ENCODE measurements at places on chromosomes 1 and 21. TPM values are rescaled to one million over a fixed set of nuclear protein-coding genes. Genes with fewer than 3 reads are reported as not detected.

Gene SSX2IP
- total RNA-seq = 7.5 TPM

DNA sequence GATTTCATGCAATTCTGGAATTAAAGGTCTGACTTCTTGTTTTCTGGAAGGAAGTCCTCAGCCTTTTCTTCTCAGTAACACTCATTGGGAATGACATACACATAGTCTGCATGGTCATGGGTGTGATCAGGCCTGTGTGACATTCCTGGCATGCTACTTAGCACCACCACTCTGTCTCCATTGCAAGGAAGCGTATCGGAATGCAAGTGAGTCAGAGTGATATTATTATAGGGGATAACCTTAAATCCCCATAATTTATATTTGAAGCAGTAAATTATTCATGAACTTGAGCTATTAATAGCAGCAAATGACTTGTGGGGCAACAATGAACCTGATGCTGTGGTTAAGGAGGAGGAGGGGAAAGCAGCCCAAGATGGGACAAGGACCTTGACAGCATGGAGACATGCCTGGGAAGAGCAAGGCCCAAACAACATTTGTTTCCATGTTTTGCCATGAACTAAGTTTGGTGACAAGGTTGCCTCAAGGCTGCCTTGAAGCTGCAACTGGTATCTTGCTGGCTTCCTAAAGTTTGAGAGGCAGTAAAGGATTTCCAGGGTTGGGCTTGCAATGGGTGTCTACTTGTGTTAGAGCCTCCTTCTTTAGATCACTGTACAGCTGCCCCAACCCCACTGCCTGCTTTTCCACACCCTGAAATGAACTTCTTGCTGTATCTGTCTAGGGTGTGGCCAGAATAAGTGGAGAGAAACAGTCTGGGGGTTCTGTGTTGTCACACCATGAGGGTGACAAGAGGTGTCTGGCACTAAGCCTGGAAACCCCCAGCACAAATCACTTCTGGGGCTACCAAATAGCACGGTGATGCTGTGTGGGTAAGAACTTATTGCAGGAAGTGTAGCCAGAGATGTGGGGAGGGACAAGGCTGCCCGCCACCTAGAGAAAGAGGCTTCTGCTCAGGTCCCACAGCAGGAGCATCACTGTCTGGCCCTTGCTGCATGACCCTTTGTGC, 4.6 kb downstream of the MAB21L3 start:
- DNase-seq = no peak

DNA sequence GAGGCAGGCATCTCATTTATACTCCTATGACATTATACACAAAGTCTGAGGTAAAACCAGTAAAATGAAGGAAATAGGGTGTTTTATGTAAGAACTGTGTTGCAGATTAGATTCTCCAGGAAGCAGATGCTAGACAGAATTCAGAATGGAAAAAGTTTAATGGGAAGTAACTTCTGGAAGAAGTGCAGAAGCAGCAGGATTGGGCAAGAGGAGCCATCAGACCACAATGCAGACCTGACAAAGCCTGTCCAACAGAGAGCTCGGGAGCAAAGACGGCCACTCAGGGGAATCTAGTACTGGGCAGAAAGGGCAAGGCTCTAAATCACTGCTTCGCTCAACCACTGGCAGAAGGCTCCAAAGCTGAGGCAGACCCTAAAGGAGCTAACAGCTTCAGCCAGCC, 33.7 kb downstream of the FBXO42 start:
- no peak for DNase-seq

DNA sequence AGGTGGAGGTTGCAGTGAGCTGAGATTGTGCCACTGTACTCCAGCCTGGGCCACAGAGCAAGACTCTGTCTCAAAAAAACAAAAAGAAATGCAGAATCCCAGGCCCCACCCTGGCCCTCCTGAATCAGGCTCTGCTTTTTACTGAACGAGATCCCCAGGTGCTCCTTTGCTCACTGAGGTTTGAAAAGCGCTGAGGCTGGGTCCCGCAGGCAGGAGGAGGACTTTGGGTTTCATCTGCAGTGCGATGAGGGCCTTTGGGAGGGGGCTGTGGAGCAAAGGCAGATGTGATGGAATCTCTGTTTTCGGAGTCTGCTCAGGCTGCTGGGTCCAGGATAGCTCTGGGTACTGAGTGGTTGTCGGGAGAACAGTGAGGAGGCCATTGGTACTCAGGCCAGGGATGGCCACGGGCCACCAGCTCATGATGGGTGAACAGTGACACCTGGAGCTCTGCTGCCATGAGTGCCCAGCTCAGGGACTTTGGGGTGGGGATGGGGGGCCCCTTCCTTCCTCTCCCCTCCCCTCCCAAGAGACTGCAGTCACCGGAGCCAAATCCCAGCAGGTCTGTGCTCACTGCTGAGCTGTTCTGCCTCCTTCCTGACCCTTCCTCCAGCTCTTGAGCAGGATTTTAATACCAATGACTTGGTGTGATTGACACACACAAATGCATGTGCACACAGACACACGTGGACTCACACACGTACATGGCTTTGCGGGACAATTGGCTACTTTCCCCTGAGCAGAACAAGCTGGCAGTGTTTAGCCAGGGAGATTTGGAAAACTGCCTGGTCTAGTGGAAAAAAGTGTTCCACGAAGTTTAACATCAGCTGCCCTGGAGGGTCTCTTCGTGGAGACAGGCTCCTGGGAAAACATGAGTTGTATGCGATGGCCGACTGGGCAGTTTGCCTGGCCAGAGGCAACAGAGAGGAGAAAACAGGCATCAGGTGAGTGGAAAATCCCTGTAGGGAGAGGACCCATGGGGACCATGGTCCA, 3.6 kb upstream of the DHRS3 start:
- DNase-seq = no peak

Gene C4BPA
- total RNA-seq = not detected

GRCh38 chr1:230869500-230869899, 1.2 kb upstream of the C1orf198 start:
- DNase-seq = no peak

- no peak for DNase-seq
These were observed 373.8 kb downstream of the HHAT start for GRCh38 chr1:210702506-210702905.

DNA sequence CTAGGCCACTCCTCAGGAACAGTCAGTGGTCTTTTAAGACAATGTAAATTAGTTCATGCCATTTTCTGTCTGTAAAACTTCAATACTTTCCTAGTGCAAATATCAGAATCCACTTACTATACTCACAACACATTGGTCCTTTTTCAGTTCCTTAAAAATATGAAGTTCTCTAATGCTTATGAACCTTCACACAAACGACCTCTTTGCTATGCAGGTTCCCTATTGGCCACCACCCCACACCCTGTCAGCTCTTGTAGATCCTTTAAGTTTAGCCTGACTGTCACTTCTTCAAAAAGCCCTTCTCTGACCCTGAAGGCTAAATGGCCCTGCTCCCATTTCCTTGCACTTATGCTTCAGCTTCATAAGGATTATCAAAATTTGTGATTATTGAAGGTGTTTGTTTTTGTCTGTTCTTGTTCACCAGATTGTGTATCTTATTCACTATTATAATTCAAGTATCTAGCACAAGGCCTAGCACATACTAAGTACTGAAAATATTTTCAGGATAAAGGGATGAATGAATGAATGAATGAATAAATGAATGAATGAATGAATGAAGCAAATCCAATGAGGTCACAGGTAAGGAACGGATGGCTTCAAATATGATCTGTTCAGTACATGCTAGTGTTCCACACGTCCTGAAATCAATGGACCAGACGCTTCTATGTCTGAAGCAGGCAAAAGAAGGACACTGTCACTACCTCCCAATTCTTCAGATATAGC, 373.9 kb downstream of the VAV3 start:
- no peak for DNase-seq

DNA sequence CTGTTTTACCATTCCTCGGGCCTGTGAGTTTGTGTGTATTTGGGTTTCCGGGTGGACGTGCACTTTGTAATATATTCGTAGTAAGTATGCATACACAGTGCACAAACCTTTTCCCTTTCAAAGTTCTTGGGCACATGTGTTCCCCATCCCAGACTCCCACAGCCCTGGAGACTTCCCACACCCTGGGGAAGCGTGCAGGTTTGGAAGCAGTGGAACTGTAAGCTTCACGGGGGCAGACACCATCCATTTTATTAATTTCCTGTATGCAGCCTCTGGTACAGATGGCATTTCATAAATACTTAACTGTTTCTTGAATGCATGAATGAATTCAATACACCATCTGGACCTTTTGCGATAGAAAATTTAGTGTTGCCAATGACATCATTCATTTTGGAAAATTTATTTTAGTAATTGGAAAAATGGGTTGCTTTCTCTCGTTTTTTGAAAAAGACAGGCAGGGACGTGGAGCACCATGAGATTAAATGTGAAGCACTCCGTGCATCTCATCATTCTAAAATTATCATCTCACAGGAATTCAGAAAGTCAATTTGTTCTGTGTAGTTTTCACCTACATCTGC, 10.8 kb downstream of the ETS2 start:
- no peak for DNase-seq

GRCh38 chr21:46160657-46160906, 5.2 kb upstream of the FTCD start:
- no peak for DNase-seq

Gene FOXO6
- not detected for total RNA-seq

Gene MIB2
- 114 TPM for total RNA-seq

DNA sequence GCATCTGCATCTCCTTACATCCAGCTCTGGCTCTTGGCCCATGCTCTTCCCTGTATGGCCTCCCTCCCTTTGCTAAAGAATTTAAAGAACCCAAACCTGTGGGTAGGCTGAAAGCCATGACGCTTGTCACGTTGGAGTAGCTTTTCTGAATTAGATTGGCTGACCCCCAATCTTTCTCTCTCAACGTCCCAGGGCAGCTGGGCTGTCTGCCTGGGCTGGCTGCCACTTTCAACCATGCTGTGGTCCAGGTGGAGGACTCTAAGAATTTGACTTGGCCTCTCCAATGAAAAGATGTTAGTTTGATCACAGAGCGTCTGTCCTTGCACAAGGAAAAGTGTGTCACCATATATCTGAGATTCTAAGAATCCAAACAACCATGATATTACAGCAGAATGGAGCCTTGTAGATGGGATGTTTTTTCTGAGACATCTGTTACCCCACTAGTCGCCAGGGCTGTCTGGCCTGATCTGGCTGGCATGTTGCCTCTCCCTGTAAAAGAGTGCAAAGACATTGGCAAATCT, 6.5 kb upstream of the IGSF3 start:
- no peak for DNase-seq

DNA sequence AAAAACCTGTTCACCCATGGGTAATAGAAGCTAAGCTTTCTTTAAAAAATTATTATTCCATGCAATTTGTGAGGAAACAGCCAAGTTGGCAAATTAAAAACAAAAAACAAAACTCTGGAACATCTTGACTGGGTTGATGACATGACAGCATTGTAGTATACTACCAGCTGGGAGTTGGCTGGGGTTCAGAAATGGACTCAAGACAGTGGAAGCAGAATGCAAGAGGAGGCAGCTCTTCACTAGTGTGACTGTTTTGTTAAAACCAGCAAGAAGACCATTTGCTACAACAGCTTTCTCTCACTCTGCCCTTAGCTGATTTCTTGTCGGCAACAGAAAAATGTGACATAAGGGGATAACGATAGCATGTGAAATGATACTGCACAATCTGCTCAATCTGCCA, 1298.9 kb upstream of the ADGRL4 start:
- no peak for DNase-seq

- DNase-seq = no peak
These were observed 116.5 kb upstream of the IRF2BP2 start for GRCh38 chr1:234726359-234726943.

GRCh38 chr1:40646315-40646714, 19.2 kb downstream of the RIMS3 start:
- DNase-seq = no peak

- no peak for DNase-seq
These were observed 59.2 kb downstream of the SAMSN1 start for GRCh38 chr21:14486869-14487268.

DNA sequence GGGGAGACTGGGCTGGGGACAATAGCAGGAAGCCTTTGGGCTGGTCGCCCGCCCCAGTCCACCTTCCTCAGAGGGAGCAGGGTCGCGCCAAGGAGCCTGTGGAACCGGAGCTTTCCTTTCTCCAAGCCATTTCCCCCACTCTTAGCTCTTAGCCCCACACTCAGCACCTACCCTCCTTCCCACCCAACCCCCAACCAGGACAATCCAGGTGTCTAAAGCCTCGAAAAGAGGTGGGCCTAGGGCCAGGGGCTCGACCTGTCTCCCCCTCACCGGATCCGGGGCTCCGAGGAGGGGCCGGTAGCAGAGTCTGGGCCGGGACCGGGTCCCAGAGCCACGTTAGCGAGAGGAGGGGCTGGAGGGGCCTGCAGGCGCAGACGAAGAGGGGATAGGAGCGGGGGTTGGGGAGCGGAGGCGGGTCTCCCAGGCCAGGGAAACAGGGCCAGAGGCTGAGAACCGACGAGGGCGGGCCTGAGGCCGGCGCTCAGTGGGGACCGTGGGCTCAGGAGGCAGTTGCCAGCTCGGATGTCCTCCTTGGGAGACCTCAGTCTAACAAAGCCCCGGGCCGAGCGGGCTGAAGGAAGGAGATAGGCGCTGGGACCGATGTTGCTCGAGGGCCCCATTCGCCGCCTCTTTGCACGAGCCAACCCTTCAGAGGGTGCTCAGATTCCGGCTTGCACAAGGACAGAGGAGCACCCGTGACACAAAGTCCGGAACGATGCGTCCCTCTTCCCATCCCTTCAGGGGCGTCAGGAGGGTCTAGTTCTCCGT, 943 bp downstream of the SEMA6C start:
- no peak for DNase-seq

- no peak for DNase-seq
These were observed 61.6 kb upstream of the HMGB4 start for GRCh38 chr1:33802268-33802667.

Gene IL10RB
- 30.6 TPM for total RNA-seq

GRCh38 chr1:14467112-14467511, 131.4 kb upstream of the KAZN start:
- no peak for DNase-seq

Gene TEKT2
- total RNA-seq = not detected

Gene LMOD1
- not detected for total RNA-seq

DNA sequence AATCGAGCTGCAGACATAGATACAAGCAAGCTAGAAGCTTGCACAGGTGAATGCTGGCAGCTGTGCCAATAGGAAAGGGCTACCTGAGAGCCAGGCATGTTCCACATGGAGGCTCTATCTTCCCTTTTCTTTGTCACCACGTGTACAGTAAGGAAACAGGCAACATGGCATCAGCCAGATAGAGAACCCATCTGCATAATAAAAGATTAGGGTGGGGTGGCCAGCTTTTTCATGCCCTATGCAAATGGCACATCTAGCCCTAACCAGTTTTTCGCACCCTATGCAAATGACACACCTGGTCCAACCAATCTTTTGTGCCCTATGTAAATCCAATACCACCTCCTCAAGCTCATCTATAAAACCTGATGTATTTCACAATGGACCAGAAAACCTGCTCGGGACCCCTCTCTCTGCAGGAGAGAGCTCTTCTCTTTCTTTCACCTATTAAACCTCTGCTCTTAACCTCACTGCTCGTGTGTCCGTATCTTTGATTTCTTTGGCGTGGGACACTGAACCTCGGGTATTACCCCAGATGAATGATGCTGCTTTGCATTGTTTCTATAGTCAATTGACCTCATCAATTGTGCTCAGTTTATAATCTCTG, 93.9 kb downstream of the SLC30A10 start:
- no peak for DNase-seq
